ENCODE measurements at places on chromosomes 7 and 10.
A peak's percentile ranks its signal among the peaks of the same experiment; 100 is the strongest.

- DNase-seq, result peak; percentile 83
Measured at GRCh38 chr7:28685644-28686417, 272.3 kb downstream of the TRIL start.

GRCh38 chr10:101130984-101131961 lies at the start of gene TLX1:
TLX1 (plus strand) TSS chr10:101131300; CDS start chr10:101131542, 242 bp downstream.
- DNase-seq, result no peak

- peak; percentile 65 for DNase-seq
Measured at GRCh38 chr10:132328738-132329137, 3.3 kb upstream of the LRRC27 start.

DNA sequence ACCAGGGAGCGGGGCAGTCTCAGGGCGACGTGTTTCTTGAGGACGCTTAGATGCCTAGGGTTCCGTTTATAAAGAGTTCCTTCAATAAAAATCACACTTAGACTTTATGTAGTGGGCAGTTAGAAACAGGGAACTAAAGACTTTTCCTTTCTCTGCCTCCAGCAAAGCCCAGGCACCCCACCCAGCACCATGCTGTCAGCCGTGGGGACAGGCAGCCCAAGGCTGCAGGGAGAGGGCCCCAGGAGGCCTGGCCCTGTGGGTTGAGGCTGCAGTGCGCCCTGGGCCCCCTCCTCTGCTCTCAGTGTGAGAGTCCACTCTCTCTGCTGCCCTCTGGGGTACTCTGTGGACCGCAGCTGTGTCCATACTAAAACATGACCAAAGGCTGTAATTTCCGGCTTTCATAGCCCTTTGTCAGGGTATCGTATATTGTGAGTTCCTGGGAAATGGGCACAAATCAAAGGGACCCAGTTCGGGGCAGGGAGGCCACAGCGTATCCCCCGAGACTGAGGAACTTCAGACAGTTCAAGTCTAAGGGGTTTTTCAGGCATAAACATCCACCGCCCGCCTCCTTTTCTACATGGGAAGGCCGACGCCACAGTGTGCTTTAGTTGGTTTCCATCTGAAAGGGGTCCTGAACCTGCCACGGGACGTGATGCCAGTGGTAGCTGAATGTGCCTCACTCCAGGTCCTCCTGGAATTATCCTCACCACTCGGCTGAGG lies 59.7 kb downstream of the DNAJB6 start:
- no peak for DNase-seq

DNA sequence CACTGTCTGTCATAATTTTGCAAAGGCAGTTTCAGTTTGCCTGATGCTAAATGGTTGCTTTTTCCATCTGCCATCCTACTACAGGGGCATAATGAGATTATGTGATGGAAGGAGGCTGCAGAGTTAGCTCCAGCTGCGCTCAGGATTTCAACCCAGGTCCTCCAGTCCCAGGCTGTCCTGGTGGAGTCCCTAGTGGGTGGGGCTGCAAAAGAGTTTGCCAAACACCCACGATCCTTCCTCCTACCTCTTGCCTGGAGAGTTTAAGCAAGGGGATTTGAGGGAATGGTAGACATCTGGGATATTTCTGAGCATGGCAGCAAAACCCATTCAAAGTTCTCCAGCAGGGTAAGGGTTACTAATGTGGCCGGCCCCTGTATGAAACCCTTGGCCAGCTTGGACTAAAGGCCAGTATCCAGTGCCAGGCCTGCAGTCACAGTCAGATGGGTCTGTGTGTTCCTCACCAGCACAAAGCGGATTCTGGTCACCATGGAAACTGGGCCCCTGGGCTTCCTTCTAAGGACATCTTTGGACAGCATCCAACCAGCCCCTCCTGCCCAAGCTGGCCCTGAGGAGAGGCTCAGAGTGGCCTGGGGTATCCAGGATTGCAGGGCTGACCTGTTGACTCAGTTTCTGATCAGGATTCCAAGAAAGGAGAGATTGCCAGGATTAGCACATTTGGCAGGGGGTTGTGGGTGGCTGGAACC lies 42.7 kb upstream of the CHST3 start:
- no peak for DNase-seq

DNA sequence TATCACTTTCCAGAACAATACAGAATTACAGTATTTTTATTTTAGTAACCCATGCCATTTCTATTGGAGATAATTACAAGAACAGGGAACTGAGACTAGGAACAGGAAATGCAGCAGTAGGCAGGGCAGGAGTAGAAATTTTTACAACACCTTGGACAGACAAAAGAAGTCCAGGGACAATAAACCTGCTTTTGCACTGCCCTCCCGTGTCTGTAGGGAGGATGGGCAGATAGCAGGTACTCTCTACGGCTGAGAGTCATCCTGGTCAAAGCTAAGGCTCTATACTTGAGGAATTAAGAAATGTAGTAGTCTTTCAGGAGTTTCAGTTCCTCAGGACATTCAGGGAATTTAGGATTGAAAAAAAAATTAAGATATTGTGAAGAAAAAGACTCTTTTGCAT lies 63.4 kb downstream of the VAX1 start:
- DNase-seq, result no peak

DNA sequence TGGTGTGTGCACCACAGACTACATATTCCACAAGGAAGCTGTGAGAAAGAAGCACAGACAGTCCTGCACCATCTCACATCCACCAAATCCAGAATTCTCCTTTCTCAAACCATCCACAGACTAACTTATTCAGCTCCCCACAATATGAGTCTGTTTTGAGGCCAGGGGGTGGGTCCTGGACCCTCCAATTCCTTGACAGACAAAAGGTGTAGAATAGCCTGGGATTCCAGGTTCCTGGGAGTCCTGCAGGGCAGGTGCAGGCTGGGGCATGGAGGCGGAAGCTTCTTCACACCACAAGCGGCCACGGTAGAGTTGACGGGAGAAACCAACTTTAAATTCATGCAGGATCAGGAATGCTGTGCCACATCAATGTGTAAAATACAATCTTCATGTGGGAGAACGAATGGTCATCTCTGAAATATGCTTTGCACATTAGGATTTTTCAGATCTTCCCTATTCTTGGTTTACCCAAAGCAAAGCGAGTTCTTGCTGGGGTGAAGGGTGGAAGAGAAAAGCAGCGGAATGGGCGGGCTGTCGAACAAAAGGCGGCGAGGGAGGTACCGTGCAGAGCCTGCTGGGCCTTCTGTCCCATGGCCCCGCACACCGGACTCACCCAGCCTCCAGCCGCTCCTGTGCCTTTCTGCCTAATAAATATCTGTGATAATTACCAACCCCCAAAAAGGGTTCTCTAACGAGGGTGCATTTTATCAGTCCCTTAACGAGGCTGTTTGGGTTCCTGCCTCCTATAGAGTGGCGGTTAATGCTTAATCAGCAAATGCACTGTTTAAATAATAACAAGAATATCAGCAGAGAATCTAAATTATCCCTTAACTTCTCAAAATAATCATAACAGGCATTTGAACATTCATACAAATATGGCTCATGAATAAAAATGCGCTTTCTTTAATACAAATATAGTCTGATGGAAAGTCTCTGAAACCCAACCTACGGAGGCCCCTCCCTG lies 514.0 kb downstream of the DNAJB6 start:
- DNase-seq, result no peak

- DNase-seq, result no peak
Measured at GRCh38 chr7:158500651-158501052, 87.0 kb downstream of the PTPRN2 start.

GRCh38 chr7:26532471-26532870 lies 240.8 kb downstream of the SNX10 start:
- no peak for DNase-seq

DNA sequence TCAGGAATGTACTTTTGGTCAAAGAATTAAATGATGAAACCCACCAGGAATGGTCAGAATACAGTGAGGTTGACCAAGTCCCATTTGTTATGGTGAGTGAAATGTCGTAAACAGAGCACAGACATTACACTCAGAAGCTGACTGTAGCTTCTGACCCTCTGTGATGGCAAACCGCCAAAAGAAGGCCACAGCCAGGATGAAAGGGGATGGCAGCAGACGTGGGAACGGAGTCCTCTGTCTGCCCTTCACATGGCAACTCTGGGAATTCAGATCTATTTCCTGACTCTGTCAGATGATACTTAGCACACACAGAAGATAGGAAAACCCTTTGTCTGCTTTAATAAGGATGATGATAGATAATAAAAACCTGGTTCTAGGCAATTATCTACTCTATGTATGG lies 757.1 kb downstream of the SORCS3 start:
- no peak for DNase-seq

DNA sequence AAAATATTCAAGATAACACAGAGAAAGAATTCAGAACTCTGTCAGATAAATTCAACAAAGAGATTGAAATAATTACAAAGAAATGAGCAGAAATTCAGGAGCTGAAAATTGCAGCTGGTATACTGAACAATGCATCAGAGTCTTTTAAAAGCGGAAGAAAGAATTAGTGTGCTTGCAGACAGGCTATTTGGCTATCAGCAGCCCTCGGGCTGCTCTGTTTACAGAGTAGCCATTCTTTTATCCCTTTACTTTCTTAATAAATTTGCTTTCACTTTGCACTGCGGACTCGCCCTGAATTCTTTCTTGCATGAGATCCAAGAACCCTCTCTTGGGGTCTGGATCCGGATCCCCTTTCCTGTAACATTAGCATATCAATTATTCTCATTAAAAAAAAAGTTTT lies 1040.0 kb downstream of the SORCS3 start:
- no peak for DNase-seq

Measured in spleen (tissue), 13 donors.